Stimulated activated CD8-positive, alpha-beta memory T cell treated with anti-CD3 and anti-CD28 coated beads, Interleukin-2, amount 100 ng/mL, for 48 hours (primary cell): ENCODE measurements at places on chromosomes 2 and 18.

DNA sequence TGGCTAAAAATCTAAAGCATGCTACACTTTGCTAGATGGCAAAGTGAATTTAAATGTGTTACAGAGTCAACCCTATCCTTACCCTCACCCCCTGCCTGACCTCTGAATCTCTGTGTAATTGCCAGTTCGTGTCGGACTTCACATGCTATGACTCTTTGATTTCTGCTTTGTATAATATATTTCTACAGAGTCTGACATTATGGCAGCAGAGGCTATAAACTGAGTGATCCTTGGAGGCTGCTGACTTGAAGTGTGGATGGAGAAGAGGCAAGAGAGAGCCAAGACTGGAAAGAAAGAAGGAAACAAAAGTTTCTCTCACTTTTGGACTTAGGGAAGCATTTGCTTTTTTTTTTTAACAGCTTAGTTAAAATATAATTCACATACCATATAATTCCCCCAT lies 89.9 kb upstream of the CYP26B1 start:
- DNase-seq, result no peak

GRCh38 chr18:35642802-35643201 lies 61.3 kb downstream of the GALNT1 start:
- DNase-seq, result no peak

GRCh38 chr2:169525434-169525833 lies 15.9 kb downstream of the KLHL41 start:
- no peak for DNase-seq

- no peak for DNase-seq
Measured at GRCh38 chr2:88733155-88733902, 41.9 kb downstream of the RPIA start.

GRCh38 chr2:1612391-1613077 lies 131.8 kb downstream of the PXDN start:
- no peak for DNase-seq

DNA sequence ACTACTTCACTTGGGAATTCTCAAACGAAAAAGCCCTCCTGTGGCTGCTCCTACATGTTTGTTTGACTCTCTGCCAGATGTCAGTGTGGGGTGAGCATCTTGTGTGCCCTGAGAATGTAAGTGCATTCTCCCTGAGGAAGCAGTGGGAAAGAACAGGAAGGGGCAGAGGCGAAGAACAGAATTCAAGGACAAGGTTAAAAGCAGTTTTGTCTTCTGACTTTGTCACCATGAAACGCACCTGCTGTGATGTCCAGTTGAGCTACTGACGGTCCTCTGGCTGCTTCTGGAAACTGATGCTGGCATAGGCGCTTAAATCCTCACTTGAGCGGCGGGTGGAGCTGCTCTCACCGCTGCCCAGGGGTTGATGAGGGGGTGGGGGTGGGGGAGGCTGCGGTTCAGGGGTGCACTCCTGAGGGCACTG lies 4.9 kb downstream of the IRS1 start:
- no peak for DNase-seq

DNA sequence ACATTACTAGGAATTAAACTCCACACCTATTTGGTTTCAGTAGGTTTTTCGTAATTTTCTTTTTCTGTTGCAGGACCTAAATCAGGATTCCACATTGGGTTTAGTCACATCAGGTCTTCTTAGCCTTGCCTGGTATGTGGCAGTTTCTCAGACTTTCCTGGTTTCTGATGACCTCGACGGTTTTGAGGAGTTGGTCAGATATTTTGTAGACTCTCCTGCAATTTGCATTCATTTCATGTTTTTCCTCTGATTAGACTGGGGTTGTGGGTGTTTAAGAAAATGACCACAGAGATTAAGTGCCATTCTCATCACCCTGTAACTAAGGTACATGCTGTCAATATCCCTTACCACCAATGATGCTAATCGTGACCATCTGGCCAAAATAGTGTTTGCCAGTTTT lies 97.3 kb upstream of the ST6GAL2 start:
- no peak for DNase-seq

GRCh38 chr18:49277395-49278036 lies 182.9 kb downstream of the DYM start:
- no peak for DNase-seq

DNA sequence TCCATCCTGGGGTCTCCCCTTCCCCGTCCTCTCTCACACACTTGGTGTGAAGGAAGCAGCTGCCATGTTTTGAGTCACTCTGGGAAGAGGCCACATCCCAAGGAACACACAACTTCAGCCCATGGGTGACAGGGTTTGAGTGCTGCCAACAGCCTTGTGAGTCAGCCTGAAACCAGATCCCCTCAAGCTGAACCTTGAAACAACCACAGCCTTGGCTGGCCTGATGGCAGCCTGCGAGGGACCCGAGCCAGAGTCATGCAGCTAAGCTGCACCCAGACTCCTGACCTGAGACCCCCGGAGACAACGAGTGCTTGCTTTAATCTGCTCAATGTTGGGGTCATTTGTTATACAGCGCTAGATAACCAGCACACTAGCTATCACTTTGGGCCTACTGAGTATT lies 19.3 kb upstream of the MC2R start:
- no peak for DNase-seq

GRCh38 chr2:240782886-240783818 lies 36.9 kb downstream of the KIF1A start:
- no peak for DNase-seq

DNA sequence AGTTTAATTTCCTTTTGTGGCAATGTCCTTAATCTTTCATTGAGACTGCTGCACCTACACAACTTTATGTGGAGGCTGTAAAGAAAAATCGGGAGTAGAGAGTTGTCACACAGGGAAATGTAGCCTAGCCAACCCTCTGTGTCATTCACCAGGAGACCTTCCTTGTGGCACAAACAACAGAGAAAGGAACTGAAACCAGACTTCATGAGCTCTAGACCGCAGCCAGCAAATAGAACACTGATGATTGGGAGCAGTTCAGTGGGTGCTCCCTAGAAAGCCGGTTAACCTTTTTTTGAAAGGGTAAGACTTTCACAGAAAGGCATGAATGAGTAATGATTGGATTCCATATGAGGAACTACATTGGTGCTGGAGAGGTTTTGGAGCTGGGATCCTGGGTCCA lies 1752.4 kb upstream of the CELF4 start:
- DNase-seq, result no peak

- DNase-seq, result no peak
Measured at GRCh38 chr2:37414470-37414949, 70.1 kb downstream of the QPCT start.

GRCh38 chr2:240386326-240386725 lies 49.1 kb upstream of the GPC1 start:
- DNase-seq, result no peak

- DNase-seq, result no peak
Measured at GRCh38 chr2:99184811-99185210, 3.8 kb downstream of the MRPL30 start.

- no peak for DNase-seq
Measured at GRCh38 chr18:9217743-9218451, 81.3 kb downstream of the ANKRD12 start.

- DNase-seq, result peak; percentile 33
Measured at GRCh38 chr2:127859712-127860085, 1.7 kb upstream of the POLR2D start.

GRCh38 chr2:127514485-127514884 lies 11.8 kb downstream of the IWS1 start:
- DNase-seq, result no peak

DNA sequence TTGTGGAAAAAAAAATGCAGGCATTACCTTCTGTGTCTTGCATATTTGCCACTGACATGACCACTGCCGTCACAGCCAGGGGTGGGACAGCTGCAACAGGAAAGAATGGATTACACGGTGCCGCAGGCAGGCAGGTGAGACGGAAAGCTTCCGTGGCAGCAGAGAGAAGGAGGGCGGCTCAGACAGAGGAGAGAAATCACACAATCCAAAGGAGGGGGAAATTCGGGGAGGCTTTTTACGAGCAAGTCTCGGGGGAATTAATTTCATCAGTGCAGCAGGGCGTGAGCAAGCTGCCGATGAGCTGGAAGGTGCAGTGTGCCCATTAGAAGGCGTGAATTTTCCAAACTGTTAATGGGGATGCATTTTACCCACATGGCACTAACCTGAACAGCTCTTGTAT lies 234.8 kb upstream of the PXDN start:
- DNase-seq, result no peak

GRCh38 chr2:135551356-135551755 lies 20.1 kb downstream of the R3HDM1 start:
- no peak for DNase-seq

DNA sequence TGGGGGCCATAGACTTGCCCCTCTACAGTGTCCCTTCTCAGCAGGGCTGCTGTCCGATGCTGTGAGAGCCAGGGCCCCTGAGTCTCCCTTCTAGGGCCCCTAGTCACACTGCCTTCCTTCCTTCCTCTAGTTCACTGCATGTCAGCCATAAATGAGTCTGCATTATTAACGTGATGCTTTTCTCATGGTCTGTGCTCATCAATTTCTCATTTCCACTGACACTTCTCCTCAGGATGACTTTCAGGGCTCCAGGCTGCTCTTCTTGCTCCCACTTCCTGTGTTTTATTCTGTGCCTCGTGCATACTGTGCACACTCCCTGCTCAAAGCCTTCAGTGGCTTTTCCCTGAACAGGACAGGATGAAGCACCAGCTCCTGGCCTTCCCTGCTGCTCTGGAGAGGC lies 146.5 kb downstream of the FAM210A start:
- DNase-seq, result no peak

GRCh38 chr2:158600155-158600802 lies 143.5 kb downstream of the PKP4 start:
- no peak for DNase-seq

GRCh38 chr2:238667639-238668038 lies 180.2 kb upstream of the TWIST2 start:
- no peak for DNase-seq

DNA sequence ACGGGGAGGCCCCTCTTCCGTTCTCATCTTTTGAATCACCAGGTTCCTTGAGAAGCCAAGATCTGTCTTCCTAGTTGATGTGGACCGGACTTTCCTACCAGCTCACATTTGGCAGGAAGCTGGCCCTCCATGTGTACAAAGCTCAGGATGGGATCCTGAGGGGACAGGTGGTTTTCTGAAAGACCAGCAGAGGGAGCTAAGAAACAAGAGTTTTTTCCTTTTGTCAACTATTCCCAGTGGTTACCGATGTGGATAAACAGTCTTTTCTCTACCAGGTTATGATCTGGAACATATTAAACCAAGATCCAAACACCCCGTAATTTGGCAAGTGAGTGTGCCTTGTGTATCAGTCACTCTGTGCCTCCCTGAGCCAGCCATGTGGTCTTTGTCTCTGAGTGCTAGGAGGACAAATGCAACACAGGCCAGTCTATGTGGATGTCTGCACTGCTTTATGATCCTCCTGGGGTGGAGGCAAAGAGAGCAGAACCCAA lies 25.1 kb upstream of the ARHGAP25 start:
- no peak for DNase-seq

GRCh38 chr2:178912416-178913048 lies 105.3 kb upstream of the TTN start:
- DNase-seq, result no peak

GRCh38 chr2:189285349-189285748 lies 105.8 kb upstream of the COL5A2 start:
- DNase-seq, result no peak

DNA sequence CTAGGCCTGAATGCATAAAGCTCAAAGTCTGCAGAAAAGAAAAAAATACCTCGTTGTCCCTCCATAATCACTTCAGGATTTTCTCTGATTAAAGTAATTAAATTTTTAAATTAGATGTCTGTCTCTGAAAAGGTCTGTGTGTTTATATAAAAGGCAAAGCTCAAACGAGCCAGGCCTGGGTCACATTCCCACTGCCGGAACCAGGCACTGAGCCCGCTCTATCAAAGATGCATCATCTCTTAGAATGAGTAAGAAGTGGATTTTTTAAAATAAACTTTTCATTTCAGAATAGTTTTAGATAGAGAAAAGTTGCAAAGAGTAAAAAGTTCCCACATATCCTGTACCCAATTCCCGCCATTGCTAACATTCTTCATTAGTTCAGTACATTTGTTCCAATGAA lies 202.1 kb upstream of the KYNU start:
- DNase-seq, result no peak

GRCh38 chr2:73103018-73103542 lies 9.7 kb downstream of the RAB11FIP5 start:
- DNase-seq, result no peak

- DNase-seq, result no peak
Measured at GRCh38 chr2:82998781-82999180, 1460.3 kb downstream of the SUCLG1 start.

GRCh38 chr18:55386545-55386944 lies 201.4 kb downstream of the TCF4 start:
- DNase-seq, result no peak

DNA sequence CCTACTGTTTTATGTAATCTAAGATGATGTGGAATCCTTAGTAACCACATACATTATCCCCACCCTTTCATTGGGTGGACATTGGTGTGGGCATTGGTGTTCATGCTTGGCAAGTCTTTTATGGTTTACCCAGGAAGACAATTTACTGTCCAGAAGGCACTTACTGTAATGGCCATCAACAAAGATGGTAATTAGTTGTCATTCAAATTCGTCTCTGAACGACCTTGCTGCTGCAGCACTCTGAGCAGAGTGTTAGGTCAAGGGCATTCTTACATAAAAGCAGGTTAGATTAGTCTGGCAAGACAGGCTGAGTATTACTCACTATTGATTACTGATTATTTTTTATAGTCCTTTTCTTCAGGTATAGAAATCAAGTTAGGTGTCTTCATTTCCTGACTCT lies 447.9 kb downstream of the XIRP2 start:
- DNase-seq, result no peak

GRCh38 chr18:12060182-12060870 lies 33.3 kb upstream of the ANKRD62 start:
- no peak for DNase-seq

DNA sequence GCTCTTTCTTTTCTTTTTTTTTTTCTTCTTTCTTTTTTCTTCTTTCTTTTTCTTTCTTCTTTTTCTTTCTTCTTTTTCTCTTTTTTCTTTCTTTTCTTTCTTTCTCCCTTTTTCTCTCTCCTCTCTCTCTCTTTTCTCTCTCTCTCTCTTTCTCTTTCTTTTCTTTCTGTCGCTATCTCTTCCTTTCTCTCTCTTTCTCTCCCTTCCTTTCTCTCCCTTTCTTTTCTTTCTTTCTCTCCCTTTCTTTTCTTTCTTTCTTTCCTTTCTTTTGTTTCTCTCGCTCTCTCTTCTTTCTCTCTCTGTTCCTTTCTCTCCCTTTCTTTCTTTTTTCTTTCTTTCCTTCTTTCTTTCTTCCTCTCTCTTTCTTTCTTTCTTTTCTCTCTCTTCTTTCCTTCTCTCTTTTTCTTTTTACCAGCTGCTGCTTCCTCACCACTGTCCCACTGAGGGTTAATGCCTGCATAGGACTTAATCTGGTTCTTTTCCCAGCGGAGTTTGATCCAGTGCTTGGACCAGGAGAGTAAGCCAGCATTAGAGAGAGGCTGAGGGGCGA lies 145.4 kb upstream of the SIX2 start:
- no peak for DNase-seq

GRCh38 chr18:55753643-55754263 lies 165.8 kb upstream of the TCF4 start:
- DNase-seq, result no peak
